ENCODE measurements at places on chromosomes 11 and 22.

GRCh38 chr11:116539836-116540418 is 232.9 kb downstream of the BUD13 start:
- no peak for DNase-seq

GRCh38 chr11:73324665-73325035 is 16.6 kb downstream of the ARHGEF17 start:
- DNase-seq = no peak

DNA sequence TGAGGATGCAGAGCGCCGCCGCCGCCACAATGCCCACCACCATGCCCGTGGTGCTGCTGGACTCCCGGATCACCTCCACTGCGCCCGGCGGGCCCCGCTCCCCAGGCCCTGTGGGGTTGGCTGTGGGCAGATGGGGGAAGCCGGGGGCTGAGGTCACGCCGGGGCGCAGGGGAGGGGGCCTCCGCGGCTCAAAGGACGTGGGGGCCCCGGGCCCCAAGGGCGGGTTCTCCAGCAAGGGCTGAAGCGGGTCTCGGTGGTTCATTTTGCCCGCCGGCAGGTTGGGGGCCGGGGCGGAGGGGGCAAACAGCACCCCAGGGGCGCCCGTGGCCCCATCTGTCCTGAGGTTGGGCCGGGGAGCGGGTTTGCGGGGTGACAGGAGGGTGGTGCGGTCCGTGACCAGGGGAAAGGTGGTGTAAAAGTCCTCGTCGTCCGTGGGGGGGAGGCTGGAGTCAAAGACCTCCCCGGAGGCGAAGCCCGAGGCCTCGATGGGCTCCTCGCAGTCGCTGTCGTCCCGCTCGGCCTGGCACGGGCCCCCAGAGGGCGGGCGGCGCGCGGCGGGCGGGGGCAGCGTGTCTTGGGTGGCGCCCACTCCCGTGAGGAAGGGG is 16.5 kb downstream of the SLC22A12 start:
- DNase-seq = no peak

DNA sequence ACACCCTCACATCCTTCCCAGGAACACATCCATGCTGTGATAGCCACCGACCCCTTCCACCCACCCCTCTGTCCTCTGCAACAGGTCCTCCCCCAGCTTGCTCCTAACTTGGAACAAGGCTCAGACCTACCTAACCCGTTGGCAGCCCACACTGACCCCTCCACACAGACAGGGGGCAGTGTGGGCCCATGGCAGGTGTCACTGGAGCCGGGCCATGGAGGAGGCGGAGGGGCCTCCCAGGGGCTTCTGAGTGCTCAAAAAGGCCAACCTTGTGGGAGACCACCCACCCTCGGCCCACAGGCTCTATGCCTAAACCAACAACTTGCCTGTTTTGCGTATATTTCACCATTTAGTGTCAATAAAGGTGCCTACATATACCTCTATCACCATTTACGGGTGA is 57.0 kb downstream of the CERK start:
- no peak for DNase-seq

DNA sequence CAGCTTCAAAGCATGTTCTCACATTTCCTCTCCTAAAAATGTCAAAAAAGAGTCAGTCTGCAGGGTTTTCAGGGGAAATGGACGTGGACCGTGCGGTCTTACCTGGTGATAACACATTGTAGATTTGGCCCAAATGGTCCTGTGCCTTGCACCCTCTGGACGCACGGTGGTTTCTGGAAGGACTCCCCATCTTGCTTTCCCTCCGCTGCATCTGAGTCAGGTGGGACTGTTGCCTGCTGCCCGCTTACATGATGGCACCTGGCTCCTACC is 1290.1 kb downstream of the TBC1D22A start:
- DNase-seq = peak; percentile 24

- DNase-seq = no peak
These were observed 6.8 kb upstream of the HEPACAM start for GRCh38 chr11:124942466-124943253.

- DNase-seq = peak; percentile 34
These were observed 18.2 kb downstream of the MIF start for GRCh38 chr22:23912293-23912903.

DNA sequence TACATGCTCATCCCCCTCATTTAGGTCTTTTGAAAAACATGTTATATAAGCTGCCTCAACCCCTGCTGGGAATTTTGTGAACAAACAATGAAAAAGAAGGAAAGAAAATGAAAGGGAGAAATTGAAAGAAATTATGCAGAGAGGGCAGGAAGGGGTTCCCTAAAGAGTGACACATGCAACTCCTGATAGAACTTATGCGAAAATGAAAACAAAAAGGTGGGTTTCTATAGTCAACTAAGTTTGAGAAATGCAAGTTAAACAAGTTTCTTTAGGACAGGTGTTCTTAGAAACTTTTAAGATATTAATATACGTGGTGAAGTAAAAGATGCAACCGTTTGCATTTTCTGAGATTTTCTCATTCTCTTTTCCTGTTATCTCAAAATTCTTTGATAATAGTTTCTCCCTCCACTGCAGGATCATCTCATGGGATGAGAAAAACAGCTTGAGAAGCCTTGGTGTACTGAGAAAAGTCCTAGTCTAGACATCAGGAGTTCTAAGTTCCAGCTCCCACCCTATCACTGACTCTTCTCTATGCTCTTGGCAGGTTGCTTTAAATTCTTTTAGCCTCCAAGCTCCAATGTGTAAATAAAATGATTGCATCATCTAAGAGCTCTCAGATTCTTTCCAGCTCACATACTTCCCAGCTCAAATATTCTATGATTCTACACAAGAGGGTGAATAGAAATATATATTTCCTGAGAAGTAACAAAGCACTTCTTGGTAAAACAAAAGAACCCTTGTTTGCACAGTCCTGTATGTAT is 109.2 kb downstream of the FAM76B start:
- no peak for DNase-seq

GRCh38 chr11:46315783-46316563 is 31.3 kb upstream of the DGKZ start:
- DNase-seq = no peak

- DNase-seq = no peak
These were observed 52.5 kb downstream of the TRIM44 start for GRCh38 chr11:35714882-35715627.

- no peak for DNase-seq
These were observed 1.0 kb downstream of the ADAMTS15 start for GRCh38 chr11:130449310-130449990.

DNA sequence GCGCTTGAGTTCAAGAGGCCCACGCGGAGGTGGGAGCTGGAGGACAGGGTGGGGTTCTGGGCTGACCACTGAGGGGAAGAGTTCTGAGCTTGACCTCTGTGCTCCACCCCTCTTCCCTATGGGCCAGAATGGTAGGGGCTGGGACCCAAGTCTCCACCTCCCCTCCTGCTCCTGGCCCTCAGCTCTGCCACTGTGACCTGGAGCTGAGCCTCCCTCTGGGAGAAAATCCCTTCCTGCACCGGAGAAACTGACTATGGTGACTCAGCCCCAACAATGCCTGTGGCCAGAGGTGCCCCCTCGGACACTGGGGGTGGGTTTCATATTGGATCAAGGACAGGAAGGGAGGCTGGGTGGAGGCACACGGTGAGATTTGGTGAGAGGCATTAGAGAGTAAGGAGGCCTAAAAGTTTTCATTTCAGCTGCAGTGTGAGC is 23.0 kb downstream of the RELT start:
- DNase-seq = no peak

- DNase-seq = no peak
These were observed 121.9 kb upstream of the MTMR2 start for GRCh38 chr11:96045622-96046456.

- DNase-seq = no peak
These were observed 93.9 kb upstream of the MTMR2 start for GRCh38 chr11:96017856-96018255.

DNA sequence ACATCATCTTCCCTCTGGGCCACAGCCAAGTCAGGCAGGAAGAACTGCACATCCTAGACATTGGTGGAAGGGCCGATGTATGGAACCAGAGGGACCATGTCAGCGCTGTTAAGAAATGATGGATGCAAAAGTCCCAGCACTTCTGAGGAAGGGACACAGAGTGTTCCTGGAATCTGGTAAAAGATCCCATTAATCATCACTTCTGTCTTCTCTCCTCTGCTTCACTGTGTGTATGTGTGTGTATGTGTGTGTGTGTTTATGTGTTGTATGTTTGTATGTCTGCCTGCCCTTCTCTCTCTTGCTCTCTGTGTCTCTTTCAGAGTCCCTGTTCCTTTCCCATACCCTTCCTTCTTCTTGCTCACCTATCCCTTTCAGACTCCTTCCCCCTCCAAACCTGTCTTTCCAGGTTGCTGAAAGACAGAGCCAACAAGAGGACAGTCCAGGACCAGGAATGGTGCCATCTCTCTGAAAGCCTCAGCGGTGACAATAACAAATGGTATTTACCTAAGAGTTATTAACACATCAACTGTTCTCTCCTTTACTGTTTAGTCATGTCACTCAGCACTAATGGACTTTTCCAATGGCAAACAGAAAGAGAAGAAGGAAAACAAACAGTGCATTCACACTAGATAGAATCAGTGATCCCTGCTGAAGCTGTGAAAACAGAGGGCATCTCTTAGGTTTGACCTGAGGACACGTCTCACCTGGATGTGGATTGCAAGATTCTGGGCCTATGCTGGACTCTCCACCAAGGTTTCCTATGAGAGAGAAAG is 47.1 kb downstream of the EHF start:
- no peak for DNase-seq

GRCh38 chr11:536841-537621 is at the start of gene LRRC56:
TSS of gene LRRC56 (plus strand) at chr11:537527. CDS start at chr11:540685, 3,158 bp downstream.
- DNase-seq = peak; percentile 91

DNA sequence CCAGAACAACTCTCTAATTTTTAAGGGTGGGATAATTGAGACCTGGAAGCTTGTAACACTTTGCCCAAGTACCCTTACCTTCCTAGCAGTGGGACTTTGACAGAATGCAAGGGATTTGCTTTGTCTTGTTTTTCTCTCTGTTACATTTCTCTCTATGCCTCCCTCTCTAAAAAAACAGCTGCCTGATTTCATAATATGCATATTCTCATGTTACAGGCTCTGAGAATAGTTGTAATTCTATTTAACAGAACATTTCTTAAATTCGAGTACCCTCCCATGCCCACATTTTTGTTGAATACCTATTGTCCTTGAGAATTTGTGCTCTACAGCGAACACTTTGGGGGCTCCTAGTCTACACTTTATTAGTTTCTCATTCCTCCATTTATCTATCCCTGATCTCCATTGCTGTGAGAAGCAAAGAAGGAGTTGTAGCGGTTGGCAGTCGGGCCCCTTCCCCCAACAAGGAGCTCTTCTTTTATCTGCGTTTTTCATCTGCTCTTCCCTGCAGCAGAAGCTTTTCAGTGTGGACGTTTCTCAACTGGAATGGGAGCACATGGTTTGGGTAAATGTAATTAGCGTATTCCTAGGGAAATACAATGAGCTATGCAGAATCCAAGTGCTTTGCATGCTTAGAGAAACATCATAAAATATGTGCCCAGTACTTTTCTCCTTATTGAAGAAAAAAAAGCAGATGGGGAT is 117.7 kb upstream of the CCDC90B start:
- no peak for DNase-seq

DNA sequence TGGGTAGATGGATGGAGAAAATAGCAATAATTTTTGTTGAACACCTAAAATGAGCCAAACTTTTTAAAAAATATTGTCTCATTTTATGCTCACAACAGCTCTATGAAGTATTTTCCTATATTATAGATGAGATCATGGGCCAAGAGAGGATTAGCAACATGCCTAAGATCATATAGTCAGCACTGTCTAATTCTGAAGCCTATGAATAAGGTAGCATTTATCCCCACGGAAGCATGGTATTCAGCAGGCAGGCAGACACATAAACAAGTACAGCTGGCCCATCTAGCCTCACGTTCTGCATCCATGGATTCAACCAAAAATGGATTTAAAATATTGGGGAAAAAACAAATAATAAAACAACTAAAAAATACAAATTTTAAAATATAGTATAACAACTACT is 21.9 kb upstream of the RAB30 start:
- DNase-seq = no peak

- DNase-seq = no peak
These were observed 62.7 kb upstream of the HORMAD2 start for GRCh38 chr22:30017375-30018223.

- no peak for DNase-seq
These were observed 27.9 kb downstream of the GUCY1A2 start for GRCh38 chr11:106990331-106990730.

DNA sequence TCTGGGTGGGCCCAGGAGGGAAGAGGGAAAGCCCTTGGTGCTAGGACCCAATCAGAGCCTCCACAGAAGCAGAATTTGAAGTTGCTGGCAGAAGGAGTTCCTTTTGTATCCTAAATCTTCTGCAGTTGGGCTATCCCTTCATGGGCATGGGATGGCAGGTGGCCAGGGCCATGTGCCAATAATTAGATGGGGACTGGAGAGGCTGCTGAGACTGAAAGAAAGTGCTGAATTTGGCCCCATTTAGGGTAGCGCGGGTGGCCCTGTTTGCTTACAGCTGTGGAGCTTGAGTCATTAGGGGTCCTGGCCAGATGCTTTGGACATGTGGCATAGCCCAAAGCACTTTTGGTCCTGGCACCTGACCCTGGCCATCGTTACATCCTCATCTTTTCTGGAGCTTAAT is 27.1 kb downstream of the PARVA start:
- DNase-seq = peak; percentile 65

- no peak for DNase-seq
These were observed 6.1 kb upstream of the TCN2 start for GRCh38 chr22:30600921-30601320.

GRCh38 chr22:32199341-32199740 is 5.5 kb downstream of the RFPL2 start:
- DNase-seq = no peak

DNA sequence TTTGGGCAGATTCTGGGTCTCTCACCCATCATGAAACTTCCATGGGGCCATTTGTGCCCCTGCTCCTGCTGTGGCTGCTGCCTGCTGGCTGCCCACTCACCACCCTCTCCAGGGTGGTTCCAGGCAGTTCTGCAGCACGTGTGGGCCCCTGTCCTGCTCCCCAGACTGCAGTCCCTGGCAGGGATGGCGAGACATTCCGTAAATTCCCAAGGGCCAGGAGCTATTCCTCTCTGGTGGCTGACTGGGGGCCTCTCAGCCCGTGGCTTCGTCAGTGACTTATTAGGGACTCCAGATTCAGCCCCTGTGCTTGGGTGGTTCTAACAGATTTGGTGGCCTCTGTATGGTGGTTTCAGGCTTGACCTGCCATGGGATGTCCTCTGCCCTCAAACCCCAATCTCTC is 3.9 kb upstream of the SLC22A8 start:
- DNase-seq = no peak

- DNase-seq = no peak
These were observed 14.9 kb downstream of the AP2A2 start for GRCh38 chr11:940496-941135.

- no peak for DNase-seq
These were observed 150.3 kb downstream of the LRRC4C start for GRCh38 chr11:41309111-41309522.

DNA sequence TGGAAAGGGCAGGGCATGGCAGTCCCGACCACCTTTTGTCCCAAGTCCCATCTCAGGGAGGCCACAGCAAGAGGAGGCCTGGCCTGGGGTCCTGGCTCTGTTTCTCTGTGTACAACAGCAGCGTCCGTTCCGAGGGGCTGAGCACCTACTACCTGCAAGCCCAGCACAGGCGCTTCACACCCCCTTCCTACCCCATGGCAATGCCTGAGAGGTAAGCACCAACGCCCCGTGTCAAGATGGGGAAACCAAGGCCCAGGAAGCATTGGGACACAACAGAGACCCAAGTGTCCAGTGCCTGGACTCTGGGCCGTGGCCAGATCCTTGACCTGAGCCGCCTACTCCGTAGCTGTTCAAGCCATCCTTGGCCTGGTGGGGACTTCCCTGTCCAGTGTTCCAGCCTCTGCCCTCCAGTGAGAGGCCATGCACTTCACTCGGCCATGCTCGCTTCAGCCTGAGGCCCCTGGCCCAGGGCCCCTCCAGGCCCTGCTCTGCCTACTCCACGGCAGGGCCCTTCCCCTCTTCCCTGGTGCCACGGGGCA is 14.3 kb upstream of the TCF20 start:
- DNase-seq = no peak

Data from left lobe of liver (tissue), 2 donors.